NCI-H1105 (cell line): ENCODE measurements at places on chromosomes 7 and 10.

DNA sequence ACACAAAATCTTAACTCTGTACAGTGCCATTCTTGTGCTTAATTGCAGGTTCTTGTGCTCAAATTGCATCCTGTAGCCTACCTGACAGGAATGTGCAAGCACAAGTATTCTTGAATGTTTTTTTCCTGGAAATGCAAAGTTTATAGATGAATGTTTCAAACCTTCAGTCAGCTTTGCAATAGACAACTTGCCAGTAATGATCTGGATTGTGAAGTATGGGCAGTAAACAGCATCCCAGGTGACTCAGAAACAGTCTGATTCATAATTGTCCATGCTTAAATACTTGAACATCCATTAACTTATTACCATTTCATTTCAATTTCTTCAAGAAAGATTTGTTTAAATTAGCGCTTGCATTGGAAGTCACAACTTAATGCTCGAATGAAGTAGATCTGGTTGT is 347.2 kb downstream of the SDK1 start:
- no peak for DNase-seq

- no peak for DNase-seq
These were observed 44.1 kb downstream of the BAMBI start for GRCh38 chr10:28721318-28721951.

GRCh38 chr7:36202398-36202797 is 49.3 kb downstream of the EEPD1 start:
- no peak for DNase-seq

DNA sequence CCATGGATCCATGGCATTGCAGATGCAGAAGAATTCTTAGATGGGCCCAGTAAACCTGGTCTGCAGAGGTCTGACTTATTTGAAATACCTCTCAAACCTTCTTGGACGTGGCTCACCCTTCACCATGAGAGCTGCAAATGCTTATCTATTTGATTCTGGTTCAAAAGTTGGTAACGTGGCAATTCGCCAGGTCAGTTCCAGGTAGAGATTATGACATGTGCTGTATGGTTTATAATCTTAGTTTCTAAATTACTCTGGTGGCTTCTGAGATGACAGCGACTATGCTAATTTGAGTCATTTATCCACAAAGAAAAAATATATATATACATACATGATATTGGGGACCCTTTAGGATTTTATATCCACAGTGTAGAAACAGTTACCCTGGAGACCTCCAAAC is 68.8 kb downstream of the NRP1 start:
- DNase-seq, result no peak

DNA sequence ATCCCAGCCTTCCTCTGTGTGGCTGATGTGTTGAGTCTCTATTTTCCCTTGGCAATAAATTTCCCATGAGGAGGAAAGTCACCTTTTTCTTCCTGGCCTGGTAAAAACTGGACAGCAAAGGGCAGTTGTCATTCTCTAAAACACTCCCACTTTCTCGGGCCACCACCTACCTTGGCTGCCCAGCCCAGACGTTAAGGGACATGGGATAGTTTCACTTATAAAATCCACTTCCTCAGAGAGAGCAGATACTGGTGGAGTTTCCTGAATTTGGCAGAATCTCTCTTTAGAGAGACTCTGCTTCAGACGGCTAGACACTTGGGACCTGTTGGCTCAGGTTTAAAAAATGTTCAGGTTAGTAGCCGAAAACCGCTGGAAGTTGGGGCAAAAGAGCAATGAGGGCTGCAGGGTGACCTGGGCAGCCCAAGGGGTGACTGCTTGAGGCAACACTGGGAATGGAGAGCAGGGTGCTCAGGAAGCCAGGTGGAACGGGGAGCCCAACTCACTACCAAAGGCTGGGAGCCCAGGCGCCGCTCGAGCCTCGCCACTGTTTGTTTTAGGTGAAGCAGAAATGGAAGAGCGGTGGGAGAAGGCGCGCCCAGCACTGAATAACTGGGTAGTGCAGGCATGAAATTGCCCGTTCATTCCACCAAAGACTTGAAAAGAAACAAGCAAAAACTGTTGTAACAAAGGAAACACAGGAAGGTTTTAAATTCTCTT is 186.1 kb downstream of the TRIL start:
- DNase-seq, result no peak

- no peak for DNase-seq
These were observed 44.7 kb upstream of the MXI1 start for GRCh38 chr10:110162741-110163145.

- DNase-seq, result no peak
These were observed 12.4 kb upstream of the ZMIZ1 start for GRCh38 chr10:79056361-79056735.

DNA sequence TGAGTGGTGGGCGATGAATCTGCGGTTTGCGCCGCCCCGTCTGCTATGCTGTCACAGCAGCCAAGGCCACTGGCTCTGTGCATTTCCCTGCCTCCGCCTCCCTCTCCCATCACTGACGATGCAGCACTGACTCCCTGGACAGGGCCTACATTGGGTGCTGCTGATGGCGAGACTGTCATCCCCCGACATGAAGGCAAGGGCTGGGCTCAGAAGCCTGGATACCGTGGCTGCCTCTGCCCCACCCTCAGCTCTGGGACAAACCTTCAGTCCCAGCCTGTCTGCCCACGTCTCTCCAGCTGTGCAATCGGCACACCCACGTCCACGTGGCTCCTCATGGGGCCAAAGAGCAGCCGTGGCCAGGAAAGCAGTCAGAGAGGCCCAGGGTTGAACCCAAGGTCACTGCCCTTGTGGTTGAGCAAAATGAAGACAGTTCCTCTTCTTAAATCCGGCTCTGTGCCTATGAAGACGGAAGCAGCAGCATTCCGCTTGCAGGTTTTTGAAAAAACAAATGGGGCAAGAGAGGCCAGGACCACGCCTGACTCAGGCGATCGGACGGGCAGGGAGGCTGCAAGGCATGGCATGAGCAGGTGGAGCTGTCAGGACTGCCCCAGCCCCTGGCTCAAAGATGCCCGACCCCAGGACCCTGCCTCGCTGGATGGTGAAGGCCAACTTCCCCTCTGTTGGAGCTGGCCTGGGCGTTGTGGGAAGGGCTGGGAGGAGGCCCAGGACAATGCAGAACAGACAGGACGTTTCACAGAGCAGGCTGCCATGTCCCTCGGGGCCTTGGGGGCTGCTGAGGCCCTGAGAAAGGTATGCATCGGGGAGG is 517.5 kb downstream of the DNAJB6 start:
- no peak for DNase-seq

- no peak for DNase-seq
These were observed 125.6 kb upstream of the CDK6 start for GRCh38 chr7:92961961-92962360.

DNA sequence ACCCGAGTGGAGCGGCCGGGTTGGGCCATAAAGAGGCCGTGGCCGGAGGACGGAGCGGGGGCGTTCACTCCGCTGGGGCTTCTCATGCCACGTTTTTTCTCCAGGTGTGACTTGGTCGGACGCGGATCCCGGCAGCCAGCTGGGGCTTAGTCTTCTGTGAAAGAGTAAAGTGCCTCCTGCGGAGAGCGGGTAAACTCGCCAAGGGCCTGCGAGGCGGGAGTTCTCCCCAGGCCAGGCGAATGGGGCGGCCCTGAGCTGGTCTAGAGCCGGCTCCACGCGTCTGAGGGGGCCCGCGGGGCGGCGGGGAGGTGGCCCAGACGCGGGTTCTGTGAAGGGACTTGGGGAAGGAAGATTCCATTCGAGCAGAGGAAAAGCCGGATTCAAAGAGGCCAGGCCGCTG is 86.3 kb upstream of the VIPR2 start:
- DNase-seq, result no peak

DNA sequence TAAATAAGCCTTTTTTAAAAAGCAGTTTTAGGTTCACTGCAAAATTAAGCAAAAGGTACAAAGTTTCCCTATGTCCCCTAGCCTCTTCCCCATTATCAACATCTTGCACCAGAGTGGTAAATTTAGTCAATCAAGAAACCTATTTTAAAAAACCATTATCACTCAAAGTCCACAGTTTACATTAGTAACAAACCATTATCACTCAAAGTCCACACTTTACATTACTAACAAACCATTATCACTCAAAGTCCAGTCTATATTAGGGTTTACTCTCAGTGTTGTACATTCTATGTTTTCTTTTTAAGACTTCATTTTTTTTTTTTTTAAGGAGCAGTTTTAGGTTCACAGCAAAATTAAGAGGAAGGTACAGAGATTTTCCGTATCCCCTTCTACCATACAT is 74.1 kb upstream of the GPR37 start:
- no peak for DNase-seq

DNA sequence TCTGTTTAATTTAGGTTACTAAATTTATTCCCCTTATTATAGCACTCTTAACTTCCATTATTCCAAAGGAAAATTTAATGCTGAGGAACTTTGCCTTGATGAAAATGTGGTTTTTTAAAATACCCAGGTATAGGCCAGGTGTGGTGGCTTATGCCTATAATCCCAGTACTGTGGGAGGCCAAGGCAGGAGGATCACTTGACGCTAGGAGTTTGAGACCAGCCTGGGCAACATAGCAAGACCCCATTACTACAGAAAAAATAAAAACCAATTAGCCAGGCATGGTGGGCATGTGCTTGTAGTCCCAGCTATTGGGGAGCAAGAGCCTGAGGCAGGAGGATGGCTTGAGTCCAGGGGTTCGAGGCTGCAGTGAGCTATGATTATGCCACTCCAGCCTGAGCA is 32.4 kb downstream of the TMEM243 start:
- DNase-seq, result no peak

DNA sequence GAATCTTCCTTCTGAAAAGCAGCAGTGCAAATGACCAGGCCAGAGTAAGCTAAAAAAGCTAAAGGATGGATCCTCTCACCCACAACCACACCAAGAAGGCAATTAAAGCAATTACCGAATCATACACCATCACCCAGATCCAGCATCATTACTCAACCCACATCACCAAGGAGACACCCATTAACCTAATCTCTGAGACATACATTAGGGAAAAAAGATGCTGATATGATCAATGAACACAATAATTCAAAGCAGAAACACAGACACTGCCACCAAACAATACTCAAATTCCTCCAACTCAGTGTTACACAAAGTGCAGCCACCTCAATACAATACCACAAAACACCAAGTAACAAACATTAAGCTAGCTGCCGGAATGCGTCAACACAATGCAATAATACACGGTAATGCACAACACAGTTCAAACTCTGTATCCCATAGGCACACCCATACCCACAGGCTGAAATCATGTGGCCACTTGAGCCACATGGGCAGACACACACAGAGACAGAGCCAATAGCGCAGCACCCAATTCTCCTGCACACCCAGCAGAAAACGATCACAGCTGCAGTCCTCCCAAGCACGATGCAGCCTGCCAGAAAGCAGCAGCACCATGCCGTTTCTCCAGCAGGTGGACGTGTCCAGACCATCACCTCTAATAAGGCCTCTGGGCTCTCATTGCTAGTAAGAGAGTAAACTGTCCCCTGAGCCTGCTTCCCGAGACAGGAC is 21.5 kb downstream of the PAX2 start:
- no peak for DNase-seq

- DNase-seq, result no peak
These were observed 17.7 kb downstream of the TSPAN14 start for GRCh38 chr10:80471715-80472233.

DNA sequence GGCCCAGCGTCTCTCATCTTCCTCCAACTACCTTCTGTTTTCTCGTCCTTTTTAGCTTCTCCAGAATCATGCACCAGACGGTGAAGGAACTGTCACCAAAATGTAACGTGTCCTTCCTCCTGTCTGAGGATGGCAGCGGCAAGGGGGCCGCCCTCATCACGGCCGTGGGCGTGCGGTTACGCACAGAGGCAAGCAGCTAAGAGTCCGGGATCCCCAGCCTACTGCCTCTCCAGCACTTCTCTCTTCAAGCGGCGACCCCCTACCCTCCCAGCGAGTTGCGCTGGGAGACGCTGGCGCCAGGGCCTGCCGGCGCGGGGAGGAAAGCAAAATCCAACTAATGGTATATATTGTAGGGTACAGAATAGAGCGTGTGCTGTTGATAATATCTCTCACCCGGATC is 15.8 kb downstream of the TACR2 start:
- no peak for DNase-seq

DNA sequence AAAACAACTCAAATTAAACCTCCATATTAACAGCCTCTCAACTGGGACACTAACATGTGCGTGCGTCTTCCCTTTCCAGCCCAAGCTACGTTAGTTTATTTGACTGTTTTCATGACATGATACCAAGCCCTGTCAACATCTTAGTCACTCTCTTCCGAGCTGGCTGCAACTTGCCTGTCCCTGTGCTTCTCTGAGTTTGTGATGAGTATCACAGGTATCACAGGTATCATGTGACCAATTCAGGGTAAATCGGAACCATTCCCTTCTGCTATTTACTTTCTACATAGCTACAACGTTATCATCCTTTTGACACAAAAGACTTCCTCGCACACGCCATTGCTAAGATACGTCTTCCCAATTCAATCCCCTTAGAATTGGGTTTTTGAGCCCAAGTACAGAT is 70.2 kb downstream of the CAV1 start:
- no peak for DNase-seq

DNA sequence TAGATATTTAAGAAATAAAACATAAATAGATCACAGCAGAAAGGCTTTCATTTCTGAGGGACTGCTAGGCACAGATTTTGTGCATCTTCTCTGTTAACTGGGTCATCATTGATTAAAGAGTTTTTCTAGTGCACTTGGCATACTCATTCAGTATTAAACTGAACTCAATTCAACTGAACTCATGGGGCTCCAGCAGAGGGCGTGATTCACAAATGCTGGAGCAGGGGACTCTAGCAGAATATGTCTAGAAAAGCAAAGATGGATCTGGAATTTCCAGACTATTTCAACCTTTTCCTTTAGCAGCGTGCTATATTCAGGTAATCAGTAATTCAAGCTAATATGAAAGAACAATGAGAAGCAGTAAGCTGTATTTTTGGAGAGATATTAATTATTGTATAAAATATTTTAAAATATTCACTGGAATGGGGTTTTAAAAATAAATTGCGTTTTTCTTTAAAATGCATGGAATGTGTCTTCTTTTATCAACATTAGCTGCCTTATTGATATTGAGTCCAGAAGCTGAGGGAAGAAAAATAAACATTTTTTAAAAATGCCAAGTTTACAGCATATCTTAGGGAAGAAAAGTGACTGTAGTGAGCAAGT is 296.8 kb upstream of the CACNA2D1 start:
- DNase-seq, result peak; percentile 71

- no peak for DNase-seq
These were observed 145.5 kb downstream of the KLF6 start for GRCh38 chr10:3639546-3639945.

DNA sequence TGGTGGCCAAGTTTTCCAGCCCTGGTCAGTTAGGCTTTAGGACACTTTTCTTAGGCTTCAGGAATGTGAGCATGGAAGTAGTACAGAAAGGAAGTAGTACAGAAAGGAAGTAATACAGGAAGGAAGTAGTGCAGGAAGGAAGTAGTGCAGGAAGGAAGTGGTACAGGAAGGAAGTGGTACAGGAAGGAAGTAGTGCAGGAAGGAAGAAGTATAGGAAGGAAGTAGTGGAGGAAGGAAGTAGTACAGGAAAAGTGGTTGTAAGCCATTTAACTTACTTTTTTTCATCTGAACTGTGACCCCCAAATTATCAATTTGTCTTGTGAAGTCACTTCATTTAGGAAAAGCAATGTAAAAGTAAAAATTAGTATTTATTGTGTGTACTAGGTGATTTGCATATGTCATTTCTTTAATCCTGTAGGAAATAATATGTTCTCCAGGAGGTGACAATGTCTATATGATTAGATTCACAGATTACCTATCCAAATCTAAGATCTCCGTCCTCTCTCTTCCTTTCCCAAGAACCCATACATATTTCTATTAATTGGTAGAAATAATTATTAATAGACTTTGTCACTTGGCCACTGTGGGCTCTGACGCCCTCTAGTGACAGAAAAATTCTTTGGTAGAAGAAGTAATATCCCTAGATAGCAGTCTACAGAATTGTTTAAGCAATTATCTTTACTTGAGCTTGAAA is 3.9 kb upstream of the FAS start:
- no peak for DNase-seq
